ENCODE measurements at places on chromosomes 2 and 18.

- no peak for DNase-seq
Measured at GRCh38 chr2:16109368-16109820, 169.0 kb downstream of the MYCN start.

DNA sequence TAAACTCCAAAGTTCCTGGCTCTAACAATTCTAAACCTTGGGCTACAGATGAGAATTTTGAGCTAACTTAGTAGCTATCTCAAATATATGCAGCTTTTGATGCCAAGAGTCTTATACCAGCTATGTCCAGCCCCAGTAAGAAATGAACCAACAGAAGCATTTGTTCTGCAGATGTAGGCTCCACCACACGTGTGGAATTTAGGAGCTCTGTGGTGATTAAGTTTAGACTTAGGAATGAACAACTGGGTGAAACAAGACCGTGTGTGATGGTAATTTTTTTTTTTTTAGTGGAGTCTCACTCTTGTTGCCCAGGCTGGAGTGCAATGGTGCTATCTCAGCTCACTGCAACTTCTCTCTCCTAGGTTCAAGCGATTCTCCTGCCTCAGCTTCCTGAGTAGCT is 179.7 kb downstream of the ANKRD30B start:
- DNase-seq: no peak

DNA sequence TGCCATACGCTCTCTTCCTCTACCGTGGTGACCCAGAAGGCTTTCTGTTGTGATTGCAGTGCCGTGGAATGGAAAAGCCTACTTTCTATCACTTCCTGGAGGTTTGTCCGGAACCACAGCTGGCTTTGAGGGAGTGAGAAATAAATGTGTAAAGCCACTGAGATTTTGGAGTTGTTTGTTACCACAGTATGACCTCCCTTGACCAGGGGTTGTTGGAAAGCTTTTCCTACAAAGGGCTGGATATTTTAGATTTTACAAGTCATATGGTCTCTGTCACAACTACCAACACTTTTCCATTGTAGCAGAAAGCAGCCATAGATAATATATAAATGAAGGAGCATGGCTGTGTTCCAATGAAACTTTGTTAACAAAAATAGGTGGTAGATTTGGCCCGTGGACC is 70.3 kb downstream of the VAPA start:
- no peak for DNase-seq

DNA sequence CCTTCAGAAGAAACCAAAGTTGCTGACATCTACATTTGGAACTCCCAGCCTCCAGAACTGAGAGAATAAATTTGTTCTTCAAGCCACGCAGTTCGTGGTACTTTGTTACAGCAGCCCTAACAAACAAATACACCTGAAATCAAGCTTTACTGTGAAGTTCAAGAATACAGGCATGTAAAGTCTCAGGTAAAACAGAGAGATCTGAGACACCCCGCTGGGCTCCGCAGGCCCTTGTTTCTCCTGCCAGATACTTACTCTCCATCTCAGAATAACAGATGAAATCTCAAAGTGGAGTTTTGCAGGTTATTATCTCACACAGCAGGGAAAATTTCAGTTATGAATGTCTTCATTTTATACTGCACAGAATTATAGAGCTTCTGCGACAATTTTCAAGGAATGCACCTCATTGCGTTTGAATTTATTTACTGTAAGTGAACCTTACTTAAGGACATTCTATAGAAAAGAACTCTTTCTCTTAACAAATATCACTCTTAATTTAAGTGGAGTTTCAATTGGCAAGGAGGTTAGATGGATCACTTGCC is 492.4 kb upstream of the LRATD1 start:
- DNase-seq: no peak

Data from putamen (tissue), 1 donor.